Dermis microvascular lymphatic vessel endothelial cell (primary cell): ENCODE measurements at places on chromosomes 5 and 9.

DNA sequence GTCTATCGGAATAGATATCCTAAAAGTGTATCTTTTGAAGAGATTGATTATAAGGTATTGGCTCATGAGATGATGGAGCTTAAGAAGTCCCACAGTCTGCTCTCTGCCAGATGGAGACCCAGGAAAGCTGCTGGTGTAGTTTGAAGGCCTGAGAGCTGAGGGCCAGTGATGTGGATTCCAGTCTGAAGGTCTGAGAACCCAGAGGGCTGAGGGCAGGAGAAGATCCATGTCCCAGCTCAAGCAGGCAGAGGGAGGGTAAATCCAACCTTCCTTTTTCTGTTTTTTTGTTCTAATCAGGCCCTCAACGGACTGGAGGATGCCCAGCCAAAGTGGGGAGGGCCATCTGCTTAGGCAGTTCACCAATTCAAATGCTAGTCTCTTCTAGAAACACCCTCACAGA, 11.0 kb upstream of the ABL1 start:
- DNase-seq, result no peak

DNA sequence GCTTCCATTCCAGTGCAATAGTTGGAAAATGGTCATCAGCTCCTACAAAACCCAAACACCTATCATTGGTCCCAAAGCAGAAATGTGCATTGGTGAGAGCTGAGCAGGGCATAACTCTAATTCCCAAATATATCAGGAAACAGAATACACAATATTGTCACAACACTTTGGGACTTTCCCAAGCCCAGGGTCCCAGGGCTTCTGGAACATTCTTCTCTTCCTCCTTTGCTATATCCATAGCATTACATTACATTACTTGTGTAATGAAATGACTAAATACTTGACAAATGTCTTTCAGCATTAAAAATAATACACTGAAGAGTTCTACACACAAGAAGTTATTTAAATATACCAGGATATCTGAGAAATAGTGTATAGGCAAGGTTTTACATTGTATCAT, 45.6 kb downstream of the LIX1 start:
- no peak for DNase-seq

DNA sequence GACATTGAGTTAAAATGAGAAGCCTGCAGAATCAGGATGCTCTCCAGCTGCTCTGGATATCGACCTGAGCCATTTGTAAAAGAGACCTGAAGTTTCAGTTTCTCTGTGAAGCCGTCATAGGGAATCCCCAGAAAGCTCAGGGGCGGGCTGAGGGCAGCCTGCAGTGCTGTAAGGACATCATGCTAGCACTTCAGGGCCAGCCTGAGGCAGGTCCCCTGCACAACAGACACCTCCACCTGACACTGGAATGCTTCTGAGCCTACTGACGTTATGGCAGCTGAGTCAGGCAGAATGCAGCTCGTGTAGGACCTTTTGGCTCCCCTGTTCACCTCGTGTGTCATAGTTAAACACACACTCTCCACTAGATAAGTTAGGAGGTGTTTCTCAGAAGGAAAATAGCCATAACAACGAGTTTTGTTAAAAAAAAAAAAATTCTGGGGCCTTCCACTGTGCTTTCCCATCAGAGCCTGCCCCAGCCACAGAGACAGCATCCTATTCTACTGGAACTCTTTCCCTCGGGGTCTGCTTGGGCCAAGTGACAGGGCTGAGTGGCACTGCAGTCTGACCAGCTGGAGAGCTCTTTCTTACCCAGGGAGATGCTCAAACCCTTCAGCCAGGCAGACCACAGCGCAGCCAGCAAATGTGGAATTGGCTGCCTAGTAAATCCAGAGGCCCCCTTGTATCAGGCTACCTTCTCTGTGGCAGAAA, 354.9 kb downstream of the DIRAS2 start:
- no peak for DNase-seq

DNA sequence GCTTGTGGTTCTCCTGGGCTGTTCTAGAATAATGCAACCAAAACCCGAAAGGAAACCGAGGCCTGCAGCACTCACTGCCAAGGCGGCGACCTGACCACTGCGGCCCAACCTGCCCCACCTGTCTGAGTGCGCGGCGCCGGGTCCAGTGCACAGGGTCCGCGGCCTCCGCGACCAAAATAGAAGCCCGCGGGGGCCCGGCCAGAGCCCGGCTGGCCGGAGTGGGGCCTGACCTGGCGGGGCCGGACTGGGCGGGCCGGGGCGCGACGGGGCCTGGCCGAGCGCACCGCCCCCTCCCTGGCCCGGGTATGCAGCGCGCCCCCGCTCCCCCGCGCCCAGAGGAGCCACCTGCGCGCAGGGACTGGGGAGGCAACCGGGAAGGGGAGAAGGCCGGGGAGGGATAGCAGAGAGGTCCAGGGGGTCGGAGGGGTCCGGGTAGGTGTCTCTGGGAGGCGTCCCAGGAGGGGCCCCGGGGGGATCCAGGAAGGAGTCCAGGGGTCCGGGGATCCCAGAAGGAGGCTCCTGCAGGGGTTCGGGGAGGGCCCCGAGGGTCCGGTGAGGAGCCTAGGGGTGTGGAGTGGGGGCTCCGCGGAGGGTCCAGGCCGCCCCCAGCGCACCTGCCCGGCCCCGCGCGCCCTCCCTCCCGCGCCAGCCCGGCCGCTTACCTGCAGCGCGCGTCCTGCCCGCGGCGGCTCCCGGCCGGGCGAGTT, 503 bp downstream of the SEMA4D start:
- DNase-seq, result no peak

DNA sequence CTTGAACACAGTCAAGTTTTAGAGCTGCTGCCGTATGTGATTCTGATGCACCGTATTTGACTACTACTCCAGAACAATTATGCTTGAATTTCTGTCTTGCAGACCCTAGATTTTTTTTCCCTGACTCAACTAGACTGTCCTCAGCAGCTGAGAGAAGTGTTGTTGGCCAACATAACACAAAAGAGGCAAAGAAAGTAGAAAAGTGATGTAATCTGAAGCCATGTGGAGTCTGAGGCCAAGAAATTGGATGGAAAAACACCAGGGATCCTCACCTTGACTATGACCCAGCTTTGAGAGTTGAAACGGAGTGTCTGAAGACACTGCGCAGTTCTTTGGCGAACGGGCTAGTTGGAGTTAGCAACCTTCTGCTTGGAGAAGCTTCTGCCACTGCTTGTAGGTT, 36.3 kb upstream of the FGF1 start:
- no peak for DNase-seq
